A549 treated with Mapracorat at 1 μM for 4 hours (cell line): ENCODE measurements at places on chromosomes 5 and 9. TPM values are rescaled to one million over a fixed set of nuclear protein-coding genes. Genes with fewer than 3 reads are reported as not detected.

Gene PCDHB7
- total RNA-seq, result 0.05 TPM in 1 of 5 replicates, not detected in the others

Gene AP3S1
- 64.8 to 79.1 TPM (median 71.5 TPM) in 5 replicates for total RNA-seq

Gene PTPRD
- total RNA-seq, result 0.07 to 0.44 TPM (median 0.36 TPM) in 5 replicates

Gene LCNL1
- total RNA-seq, result 0.07 to 0.24 TPM (median 0.10 TPM) in 5 replicates

Gene ADAMTSL2
- not detected in 5 replicates for total RNA-seq

Gene ZNF883
- total RNA-seq, result 0.78 to 0.99 TPM (median 0.84 TPM) in 5 replicates

Gene CD74
- not detected in 5 replicates for total RNA-seq

Gene FAM219A
- total RNA-seq, result 15.7 to 18.8 TPM (median 17.7 TPM) in 5 replicates

Gene C5orf58
- not detected in 5 replicates for total RNA-seq

Gene AGPAT2
- 68.4 to 107 TPM (median 106 TPM) in 5 replicates for total RNA-seq

Gene WWC1
- total RNA-seq, result 77.7 to 89.4 TPM (median 87.3 TPM) in 5 replicates

Gene FREM1
- total RNA-seq, result not detected in 5 replicates

Gene SLC34A1
- not detected in 5 replicates for total RNA-seq

Gene FOXD4L5
- 0.05 TPM in 1 of 5 replicates, not detected in the others for total RNA-seq

Gene PTGR1
- 306 to 351 TPM (median 337 TPM) in 5 replicates for total RNA-seq

Gene TYRP1
- not detected in 5 replicates for total RNA-seq

Gene PCDHB10
- total RNA-seq, result not detected in 5 replicates

Gene PPP3R2
- not detected in 5 replicates for total RNA-seq

Gene RNF183
- 0.08 TPM in 1 of 5 replicates, not detected in the others for total RNA-seq

Gene OR2S2
- not detected in 5 replicates for total RNA-seq

Gene TTC33
- 7.0 to 14.7 TPM (median 9.9 TPM) in 5 replicates for total RNA-seq

Gene LECT2
- not detected in 5 replicates for total RNA-seq

Gene C9orf50
- 0.36 TPM in 1 of 5 replicates, not detected in the others for total RNA-seq

Gene FGF18
- total RNA-seq, result 1.2 to 1.5 TPM (median 1.2 TPM) in 5 replicates

Gene RXFP3
- total RNA-seq, result not detected in 5 replicates

Gene RAI14
- total RNA-seq, result 50.9 to 69.6 TPM (median 68.0 TPM) in 5 replicates

Gene CDH9
- total RNA-seq, result not detected in 5 replicates

Gene SPINK4
- total RNA-seq, result not detected in 5 replicates

Gene CSF1R
- total RNA-seq, result 0.10 to 0.20 TPM (median 0.18 TPM) in 5 replicates

Gene ZNF366
- total RNA-seq, result not detected in 5 replicates

Gene AIF1L
- total RNA-seq, result 1.3 to 1.8 TPM (median 1.7 TPM) in 5 replicates

Gene FBP2
- not detected in 5 replicates for total RNA-seq

Gene PNPLA7
- 0.59 to 0.87 TPM (median 0.86 TPM) in 5 replicates for total RNA-seq

Gene IQGAP2
- total RNA-seq, result 1.2 to 2.4 TPM (median 1.8 TPM) in 5 replicates

Gene PCDHGA4
- total RNA-seq, result 0.07 to 0.22 TPM (median 0.12 TPM) in 5 replicates

Gene DIAPH1
- total RNA-seq, result 95.8 to 107 TPM (median 98.2 TPM) in 5 replicates

Gene RECK
- 5.2 to 6.2 TPM (median 5.8 TPM) in 5 replicates for total RNA-seq

Gene ADAMTSL1
- 0.07 to 0.13 TPM (median 0.09 TPM) in 3 of 5 replicates, not detected in the others for total RNA-seq

Gene NSG2
- not detected in 5 replicates for total RNA-seq

Gene CATSPER3
- 0.22 to 0.41 TPM (median 0.37 TPM) in 5 replicates for total RNA-seq

Gene GNE
- total RNA-seq, result 11.0 to 16.4 TPM (median 14.2 TPM) in 5 replicates
